ENCODE measurements at places on chromosomes 2 and 18.

- DNase-seq: no peak
These were observed 96.3 kb upstream of the TMEM18 start for GRCh38 chr2:773256-774160.

GRCh38 chr2:190328573-190329147, 9.0 kb upstream of the HIBCH start:
- no peak for DNase-seq

DNA sequence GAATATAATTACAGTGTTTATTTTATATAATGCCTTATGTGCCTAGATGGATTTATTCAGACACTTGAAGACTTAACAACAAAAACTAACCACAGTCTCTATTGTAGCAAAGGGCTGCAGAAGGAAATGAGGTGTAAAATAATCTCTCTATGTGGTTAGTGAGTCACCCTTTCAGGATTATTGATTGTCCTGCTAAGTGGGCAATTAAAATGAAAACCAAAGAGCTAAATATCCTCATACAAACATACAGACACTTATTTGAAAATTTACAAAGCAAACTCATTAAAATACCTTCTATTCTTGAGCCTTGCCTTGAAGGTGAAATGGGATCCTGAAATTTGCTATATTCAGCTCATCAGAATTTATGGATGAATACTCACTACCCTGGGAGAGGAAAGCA, 27.7 kb upstream of the DCC start:
- DNase-seq: no peak

- DNase-seq: no peak
These were observed 46.0 kb upstream of the SP3 start for GRCh38 chr2:174011173-174011572.

- DNase-seq: no peak
These were observed 285.1 kb upstream of the SLC14A2 start for GRCh38 chr18:45330170-45330594.

- no peak for DNase-seq
These were observed 808.1 kb downstream of the DCC start for GRCh38 chr18:53148123-53148522.

- DNase-seq: no peak
These were observed 21.5 kb downstream of the KIAA2012 start for GRCh38 chr2:202094426-202094986.

DNA sequence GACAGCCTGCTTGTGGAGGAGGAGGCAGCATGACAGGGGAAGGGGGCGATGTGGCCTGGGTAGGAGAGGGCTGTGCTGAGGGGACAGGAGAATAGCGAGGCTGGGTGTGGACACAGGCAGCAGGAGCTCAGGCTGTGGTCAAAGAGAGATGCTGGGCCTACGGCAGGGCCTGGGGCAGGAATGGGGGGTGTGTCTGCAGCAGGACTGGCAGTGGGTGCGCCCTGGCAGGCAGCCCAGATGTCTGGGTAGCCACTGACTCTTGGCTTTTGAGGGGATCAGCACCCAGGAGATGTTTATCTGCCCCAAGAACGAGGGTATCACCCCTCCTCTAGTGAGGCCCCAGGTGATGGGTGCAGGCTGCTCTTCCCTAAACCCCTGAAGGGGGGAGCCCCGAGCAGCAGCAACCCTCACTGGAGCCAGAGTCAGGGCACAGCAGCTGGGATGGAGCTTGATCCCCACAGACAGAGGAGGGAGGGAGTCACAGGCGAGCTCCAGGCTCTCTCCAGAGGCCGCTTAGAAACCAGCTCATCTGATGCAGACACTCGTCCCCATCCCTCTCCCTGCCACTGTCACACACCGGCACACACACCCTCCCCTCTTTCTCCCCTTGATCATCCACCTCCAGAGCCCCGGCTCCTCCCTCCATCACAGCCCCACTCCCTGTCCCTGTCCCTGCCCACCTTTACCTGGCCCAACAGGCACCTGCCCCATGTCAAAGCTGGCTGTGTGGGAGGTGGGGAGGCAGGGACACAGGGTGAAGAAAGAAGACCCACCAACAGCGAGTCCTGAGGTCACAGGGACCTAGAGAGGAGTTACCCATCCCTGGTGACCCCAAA, 29.8 kb upstream of the TNS1 start:
- no peak for DNase-seq

DNA sequence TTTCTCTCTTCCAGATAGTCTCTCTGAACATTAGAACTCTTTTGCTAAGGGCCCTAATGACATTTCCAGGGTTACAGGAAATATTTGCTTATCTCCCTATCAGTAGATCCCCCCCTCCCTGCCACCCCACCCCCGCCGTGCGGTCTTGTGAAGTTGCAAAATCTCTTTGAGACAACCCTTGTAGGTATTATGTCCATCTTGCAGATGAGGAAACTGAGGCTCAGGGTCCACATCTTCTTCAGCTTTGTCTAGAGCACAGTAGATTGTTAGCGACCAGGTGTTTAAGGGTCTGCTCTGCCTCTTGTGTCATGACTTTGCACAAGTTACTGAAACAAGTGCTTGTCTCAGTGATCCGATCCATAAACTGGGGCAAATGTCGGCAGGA, 65.8 kb upstream of the GATA6 start:
- DNase-seq: no peak

DNA sequence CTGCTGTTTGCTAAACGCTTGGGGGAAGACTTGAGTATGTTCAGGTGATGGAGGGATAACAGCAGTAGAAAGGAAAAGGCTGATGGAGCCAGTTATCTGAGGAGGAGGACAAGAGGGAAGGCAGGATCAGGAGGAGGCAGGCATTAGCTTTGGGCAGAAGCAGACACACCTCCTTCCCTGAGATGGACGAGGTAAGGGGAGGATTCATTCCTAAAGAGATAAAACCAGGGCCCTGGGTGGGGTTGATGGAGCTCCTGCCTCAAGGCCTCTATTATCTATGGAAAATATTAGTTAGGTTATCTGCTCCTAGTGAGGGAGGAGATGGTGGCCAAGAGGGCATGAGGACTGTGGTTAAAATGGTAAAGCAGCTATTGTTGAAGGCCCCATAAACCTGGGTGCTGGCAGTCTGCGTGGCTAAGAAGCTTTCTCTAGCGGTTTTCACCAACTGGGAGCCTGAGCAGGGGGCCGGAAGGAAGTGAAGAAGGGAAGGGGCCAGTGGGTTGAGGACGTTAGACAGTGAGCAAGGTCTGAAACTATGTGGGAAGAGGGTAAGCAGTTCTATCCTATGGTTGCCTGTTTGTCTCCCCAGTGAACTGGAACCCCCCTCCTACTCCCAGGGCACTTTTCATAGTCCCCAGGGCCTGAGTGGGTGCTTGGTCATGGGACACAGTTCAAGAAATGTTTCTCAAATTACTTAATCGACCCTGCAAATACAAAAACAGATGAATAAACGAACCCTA, 56.6 kb upstream of the HK2 start:
- DNase-seq: no peak

DNA sequence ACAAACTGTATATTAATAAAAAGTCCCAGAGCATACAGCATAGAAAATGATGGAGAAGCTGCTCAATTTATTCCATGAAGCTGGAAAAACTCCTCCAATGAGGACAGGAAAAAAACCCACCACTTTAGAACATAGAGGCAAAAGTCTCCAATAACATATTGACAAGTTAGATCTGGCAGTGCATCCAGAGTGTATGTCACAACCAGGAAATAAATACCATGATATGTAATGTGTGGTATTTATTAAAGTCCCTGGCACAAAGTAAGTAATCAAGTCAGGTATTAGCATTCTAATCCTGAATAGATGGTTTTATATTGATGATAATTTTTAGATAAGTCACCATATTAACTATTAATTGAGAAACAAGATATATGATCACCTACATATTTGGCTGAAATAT, 427.3 kb upstream of the HS6ST1 start:
- no peak for DNase-seq

DNA sequence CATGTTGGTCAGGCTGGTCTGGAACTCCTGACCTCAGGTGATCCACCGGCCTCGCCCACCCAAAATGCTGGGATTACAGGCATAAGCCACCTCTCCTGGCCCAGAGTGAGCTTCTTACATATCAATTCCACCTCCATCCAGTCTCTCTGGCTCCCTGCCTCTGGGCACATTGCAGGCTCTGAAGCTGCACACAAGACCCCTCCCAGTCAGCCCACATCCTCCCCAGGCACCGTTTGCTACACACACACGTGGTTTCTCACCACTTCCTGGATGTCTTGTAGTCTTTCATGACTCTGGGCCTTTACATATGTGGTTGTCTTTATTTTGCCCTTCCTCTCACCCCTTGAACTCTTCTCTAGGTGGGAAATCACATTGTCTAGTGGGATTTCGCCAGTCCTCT, 64.0 kb upstream of the CABLES1 start:
- DNase-seq: no peak

- DNase-seq: no peak
These were observed 55.1 kb upstream of the ZNF397 start for GRCh38 chr18:35185771-35186170.

DNA sequence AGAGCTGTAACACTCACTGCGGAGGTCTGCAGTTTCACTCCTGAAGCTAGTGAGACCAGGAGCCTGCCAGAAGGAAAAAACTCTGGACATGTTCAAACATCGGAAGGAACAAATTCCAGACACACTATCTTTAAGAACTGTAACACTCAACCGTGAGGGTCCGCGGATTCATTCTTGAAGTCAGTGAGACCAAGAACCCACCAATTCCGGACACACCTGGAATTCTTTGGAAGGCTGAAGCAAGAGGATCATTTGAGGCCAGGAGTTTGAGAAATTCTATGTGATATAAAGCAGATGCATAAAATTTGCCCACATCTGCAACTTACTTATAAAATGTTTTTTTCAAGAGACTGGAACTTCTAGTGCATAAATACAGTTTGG, 43.5 kb upstream of the ITSN2 start:
- DNase-seq: no peak

- no peak for DNase-seq
These were observed 188.3 kb downstream of the FBXO15 start for GRCh38 chr18:73959352-73959751.

DNA sequence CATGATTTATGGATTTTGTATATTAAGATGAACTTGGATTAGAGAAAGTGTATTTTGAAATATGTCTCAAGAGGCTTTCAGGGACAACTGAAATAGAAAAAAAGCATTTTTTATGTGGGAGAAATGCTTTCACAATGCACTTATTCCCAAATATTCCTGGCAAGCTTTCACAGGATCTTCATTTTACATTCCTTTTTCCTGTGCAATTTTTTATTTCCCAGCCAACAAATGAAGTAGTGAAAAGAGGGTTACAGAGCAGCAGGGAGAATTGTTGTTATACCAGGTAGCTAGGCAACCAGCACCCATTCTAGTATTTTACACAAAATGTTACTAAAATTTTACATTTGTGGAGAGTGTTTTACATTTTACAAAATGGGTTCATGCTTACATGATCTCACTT, 167.0 kb upstream of the RPRM start:
- DNase-seq: no peak

DNA sequence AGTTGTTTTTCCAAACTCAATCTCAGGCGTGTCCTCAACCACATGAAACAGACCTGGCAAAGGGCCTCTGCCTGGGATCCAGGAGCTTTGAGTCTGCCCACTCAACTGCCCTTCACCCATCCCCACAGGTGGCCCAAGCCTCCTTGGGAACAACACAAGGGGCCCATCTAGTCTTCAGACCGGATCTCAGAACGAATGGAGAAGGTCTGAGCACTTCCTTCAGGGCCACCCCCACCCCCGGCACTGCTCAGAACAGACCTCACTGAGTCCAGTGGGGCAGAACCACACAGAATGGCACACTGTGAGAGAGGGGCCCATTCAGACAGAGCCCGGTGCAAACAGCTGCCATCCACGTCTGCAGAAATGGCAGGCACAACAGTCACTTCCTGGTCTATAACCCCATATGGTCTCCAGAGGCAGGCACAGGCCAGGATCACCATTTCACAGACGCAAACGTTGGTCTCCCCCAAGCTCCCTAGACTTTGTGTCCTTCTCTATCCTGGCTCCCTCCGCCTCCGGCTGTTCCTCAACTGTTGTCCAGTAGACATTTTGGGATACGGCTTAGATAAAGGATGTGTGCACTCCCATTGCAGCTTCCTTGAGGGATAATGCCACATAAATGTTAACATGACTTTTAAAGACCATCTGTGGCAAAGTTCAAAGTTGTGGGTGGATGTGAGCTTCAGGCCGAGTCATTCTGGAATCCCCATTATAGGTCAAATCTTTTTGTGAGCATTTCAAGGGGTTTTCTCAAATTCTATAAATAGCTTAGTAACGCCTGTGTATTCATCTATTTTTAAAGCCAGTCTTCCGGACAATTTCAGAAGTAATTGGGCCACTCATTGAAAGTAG, 149.7 kb downstream of the SMAD7 start:
- no peak for DNase-seq

DNA sequence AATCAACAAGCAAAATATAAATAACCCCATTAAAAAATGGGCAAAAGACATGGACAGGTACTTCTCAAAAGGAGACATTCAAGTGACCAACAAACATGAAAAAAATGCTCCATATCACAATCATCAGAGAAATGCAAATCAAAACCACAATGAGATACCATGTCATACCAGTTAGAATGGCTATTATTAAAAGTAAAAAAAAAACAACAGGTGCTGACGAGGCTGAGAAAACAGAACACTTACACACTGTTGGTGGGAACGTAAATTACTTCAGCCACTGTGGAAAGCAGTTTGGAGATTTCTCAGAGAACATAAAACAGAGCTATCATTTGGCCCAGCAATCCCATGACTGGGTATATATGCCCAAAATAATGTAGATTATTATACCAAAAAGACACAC, 69.1 kb downstream of the CWC22 start:
- no peak for DNase-seq

DNA sequence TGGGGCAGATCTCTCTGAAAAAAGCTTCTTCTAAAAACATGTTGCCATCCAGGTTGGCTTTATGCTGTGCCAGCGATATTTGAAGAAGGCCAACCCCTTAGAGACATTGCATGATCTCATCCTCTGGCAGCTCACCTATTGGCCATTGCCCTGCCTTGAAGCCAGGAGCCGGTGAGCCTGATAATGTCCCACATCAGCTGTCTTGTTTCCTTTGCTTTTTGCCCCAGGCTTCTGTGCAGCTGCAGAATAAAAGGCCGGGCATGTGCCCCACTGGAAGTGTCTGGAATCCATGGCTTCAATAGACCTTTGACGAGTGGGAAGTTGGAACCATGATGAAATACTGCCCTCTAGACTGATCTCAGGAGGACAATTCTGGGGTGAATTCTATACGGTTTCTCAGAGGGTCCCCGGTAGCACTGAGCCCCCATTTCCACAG, 523.5 kb upstream of the ZEB2 start:
- no peak for DNase-seq

- DNase-seq: no peak
These were observed 500.4 kb downstream of the SLC4A3 start for GRCh38 chr2:220127876-220128275.

- DNase-seq: no peak
These were observed 20.6 kb downstream of the SMAD7 start for GRCh38 chr18:48929941-48930713.

GRCh38 chr18:32318581-32318980, 128.7 kb downstream of the MEP1B start:
- DNase-seq: no peak

DNA sequence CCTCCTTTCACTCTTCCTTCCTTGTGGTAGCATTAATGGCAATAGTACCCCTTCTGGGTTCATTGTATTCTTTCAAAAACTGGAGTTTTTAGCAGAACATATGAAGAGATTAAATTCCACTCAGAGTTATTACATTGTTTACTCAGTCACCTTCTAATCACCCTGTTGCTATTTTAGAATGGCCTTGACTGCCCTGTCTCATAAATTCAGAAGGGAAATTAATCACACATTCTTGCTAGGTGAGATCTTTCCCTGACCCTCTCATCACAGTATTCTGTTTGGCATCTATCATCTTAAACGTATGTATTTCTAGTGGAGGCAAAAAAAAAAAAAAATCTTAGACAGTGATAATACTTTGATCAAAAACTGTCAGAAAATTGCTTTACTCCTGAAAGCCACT, 760.4 kb downstream of the ADCYAP1 start:
- no peak for DNase-seq

- no peak for DNase-seq
These were observed 140.6 kb downstream of the CCDC148 start for GRCh38 chr2:158315803-158316414.

Data from neural crest cell (in vitro differentiated cells).